ENCODE measurements at places on chromosomes 3 and 15.

- DNase-seq: no peak
Measured at GRCh38 chr3:47813551-47814177, 10.7 kb downstream of the DHX30 start.

DNA sequence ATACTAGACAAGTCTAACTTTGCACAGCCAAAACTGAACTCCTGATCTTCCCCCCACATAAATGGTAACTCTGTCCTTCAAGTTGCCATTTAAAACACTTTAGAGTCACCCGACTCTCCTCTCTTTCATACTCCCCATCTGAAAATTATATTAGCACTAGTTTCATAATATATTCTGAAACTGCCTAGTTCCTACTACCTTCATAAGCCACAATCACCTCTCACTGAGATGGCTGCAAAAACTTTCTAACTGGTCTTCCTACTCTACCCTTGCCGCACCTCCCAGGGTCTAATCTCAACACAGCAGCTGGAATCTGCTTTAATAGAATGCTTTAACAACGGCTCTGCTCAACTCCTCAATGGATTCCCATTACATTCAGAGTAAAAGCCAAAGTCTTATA is 55.0 kb downstream of the GLB1 start:
- DNase-seq: no peak

- DNase-seq: no peak
Measured at GRCh38 chr3:144059481-144059880, 87.9 kb downstream of the DIPK2A start.

DNA sequence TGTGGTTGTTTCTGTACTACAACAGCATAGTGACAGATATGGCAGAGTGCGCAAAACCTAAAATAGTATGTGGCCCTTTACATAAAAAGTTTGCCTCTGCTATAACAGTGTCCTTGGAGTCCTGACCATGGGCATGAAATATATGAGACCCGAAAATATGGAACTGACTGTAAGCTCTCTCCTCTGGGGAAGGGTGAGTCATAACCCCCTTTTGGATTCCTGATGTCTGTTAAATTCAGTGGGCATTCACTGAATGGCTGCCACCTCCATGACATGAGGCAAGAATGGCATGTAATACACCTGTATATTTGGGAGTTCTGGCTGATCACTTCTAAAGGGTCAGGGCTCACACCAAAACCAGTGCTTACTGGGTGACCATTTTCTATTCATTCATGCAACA is 6.1 kb downstream of the TBC1D2B start:
- DNase-seq: no peak

GRCh38 chr15:85763157-85763556 is 31.6 kb downstream of the KLHL25 start:
- no peak for DNase-seq

- no peak for DNase-seq
Measured at GRCh38 chr3:176566757-176567156, 630.5 kb downstream of the TBL1XR1 start.

GRCh38 chr15:58441376-58442070 is 9.7 kb downstream of the LIPC start:
- no peak for DNase-seq

DNA sequence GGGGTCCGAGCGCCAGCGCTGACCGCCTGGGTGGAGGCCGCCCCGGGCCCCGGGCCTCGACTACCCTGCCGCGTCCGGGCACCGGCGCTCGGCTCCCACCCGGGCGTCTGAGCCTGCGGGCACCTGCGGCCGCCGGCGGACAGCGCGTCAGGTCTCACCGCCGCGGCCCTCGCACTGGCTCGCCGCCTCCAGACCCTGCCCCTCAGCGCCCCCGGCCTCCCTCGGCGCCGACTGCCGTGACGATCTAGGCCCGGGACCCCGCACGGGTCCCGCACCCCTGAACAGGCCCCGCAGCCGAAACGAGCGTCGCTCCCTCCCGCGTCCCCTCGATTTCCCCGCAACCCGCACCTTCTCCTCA is 297 bp downstream of the PRC1 start:
- no peak for DNase-seq

GRCh38 chr15:43762824-43763223 is 13.9 kb downstream of the ELL3 start:
- no peak for DNase-seq

- DNase-seq: no peak
Measured at GRCh38 chr15:75790631-75791336, 52.5 kb upstream of the UBE2Q2 start.

DNA sequence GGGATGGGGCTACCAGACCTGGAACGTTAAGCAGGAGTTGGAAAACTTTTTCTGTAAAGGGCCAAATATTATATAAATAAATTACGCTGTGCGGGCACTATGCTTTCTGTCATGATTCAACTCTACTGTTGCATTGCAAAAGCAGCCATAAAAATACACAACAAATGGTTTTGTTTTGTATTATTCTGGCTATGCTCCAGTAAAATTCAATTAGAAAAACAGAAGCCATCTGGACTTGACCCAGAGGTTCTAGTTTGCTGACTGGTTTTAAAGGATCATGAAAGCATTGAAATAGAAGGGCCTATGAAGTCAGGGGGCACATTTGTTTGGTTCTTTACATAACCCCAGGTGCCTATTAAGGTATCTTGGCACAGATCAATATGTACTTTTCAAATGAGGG is 647.4 kb upstream of the LMCD1 start:
- no peak for DNase-seq

GRCh38 chr3:157104521-157104920 is 55.4 kb downstream of the CCNL1 start:
- no peak for DNase-seq

DNA sequence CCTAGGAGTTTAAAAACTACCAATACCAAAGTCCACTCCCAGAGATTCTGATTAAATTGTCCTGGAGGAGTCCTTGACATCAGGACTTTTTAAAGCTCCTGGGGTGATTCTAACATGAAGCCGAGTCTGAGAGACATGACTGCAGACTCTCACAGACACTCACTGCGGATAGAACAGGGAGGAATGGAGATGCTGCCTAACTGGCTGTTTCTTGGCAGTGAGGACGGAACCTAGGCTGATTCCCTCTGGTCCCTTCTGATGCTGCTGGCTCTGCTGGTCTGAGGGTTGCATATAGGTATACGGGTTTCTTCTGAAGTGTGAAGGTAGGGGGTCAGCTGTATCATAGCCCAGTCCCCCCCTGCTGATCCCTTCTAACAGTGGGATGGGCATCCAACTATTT is 1.3 kb upstream of the HRG start:
- DNase-seq: no peak

DNA sequence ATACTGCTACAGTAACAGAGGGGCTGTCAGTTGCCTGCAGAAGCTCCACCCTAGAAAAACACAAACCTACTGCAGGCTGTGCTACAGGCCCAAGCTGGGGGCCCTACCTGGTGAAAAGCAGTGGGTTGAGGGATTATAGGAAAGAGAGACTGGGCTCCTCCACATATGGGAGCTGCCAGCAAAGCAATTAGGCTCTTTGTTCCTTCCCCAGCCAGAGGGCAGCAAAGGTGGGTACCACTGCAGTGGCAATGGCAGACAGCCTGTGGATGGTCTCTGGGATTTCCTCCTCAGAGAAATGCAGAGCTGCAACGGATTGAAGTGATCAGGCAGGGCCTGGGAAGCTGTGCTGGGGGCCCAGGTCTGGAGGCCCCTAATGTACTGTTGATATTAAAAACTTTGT is 19.1 kb upstream of the DNAAF4 start:
- no peak for DNase-seq

DNA sequence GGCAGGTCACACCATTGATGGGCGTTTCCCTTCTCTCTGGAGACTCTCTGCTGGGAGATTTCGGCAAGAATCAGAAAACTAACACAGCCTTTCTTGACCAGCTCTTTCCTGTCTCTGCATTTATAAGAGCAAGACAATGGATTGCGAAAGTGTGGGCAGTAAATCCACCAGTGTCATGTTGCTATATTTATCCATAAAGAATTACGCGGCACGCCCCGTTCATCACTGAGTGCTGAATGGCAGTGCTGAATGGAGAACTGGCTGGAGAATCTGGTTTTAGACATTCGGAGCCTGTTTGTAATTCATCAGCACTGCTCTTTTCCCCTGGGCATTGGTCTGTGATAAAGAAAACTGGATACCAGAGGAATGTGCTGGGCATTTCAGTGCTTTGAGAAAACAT is 2.0 kb upstream of the CEMIP start:
- no peak for DNase-seq

GRCh38 chr15:90029024-90029423 is 27.9 kb downstream of the ZNF710 start:
- no peak for DNase-seq

DNA sequence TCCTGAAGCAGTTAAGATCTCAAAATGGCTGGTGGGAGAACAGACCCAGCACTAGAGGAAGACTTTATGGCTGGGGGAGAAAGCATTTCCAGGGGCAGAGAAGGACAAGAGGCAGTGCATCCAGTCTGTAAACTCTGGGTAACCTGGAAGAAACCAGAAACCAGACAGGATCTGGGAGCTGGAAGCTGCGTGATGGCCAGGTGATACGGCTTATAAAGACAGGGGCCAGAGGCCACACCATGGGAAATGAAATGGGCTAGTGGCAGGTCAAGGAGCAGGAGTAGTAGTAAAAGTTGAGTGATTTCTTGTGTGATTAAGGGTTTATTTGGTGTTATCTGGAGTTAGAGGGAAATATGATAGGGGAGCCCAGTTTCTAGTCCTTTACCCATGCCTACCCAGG is 144.7 kb upstream of the ARRDC4 start:
- no peak for DNase-seq

DNA sequence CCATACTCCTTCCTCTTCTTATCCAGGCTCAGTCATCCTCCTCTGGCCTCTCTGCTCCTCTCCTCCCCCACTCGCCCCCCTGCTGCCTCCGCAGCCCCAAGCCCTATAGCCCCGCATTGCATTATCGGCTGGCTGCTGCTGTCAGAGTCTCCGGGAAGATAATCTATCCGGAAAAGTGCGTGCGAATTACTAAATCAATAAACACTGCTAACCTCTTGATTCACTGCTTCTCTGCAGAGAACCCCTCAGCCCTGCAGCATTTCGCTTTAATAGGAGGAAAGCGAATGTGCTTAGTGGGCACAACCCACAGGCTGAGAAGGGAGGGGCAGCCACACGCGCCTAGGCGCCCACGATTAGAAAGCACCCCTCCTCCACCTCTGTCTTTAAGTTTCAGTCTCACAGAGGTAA is 167.6 kb downstream of the ABHD5 start:
- no peak for DNase-seq

DNA sequence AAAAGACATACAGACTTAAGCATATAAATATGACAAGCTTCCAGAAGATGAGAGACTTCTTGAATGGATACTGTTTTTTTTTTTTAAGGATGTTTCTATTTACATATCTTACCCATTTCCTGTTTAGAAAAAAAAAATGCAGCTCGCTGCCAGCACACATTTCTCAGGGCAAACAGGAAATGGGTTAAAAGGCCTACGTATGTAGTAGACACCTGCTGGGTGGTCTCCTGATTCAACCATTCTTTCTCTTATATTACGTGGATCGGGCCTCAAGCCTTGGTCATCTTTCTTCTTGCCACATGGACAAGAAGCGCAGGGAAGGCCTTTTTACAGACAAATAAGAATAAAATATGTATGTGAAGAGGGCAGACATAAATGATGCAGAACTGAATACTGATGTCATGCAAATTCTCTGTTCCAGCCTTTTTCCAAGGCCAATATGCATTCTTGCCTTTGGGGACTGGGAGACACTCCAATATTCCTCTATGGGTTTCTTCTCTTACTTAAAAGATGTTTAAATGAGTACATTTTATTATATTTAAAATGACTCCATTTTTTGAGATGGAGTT is 35.0 kb upstream of the TJP1 start:
- no peak for DNase-seq

DNA sequence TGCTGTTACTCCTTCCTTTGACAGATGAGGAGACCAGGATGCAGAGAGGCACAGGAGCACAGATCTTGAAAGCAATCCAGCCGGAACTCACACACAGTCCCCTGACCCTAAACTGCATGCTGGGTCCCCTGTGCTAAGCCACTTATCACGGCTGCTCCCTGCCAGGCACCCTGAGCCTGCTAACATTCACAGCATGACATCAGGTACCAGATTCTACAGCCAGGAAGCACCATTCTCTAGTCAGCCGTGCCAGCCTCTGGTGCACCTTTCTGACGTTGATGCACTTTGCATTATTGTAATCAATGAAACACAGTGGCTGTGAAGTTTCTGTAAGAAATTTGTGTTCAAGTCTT is 247.3 kb downstream of the OCA2 start:
- DNase-seq: no peak

GRCh38 chr3:56954125-56954524 is 106.3 kb upstream of the SPATA12 start:
- no peak for DNase-seq

GRCh38 chr15:71330638-71331162 is 215.4 kb downstream of the THSD4 start:
- DNase-seq: no peak

GRCh38 chr3:46299608-46300460 is 54.1 kb upstream of the CCR2 start:
- DNase-seq: no peak

- DNase-seq: peak; percentile 41
Measured at GRCh38 chr3:119227070-119227850, 13.4 kb downstream of the B4GALT4 start.

DNA sequence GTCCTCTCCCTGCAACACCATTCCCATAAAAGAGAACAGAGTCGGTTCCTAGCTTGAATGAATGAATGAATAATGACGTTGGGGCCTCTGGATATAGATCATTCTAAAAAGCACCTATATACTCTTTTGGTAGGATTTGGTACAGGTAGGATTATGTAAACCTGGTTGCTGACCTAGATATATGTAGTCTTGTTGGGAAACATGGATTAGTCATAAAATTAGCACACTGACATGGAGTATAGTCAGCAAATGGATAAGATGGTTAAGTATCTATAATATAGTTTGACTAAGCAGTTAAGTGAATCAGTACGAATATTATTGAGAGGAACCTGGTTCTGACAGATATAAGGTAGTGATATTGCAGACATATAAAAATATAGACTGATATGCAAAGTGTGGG is 142.5 kb downstream of the FILIP1L start:
- DNase-seq: no peak

GRCh38 chr3:73353649-73354217 is 271.0 kb downstream of the PDZRN3 start:
- no peak for DNase-seq

DNA sequence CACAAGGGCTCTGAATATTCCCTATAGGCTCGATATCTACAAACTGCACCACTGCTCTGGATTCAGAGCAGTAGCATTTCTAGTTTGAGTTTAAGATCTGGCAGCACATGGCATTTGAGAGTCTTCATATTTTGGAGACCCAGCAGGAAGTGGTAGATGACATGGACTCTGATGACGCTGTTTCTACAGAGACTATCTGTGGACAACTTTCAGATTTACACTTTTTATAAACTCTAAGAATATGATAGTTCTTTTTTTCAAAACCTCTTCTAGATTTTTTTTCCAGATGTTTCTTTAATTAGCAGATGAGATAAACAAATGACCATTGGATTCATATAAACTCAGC is 35.8 kb downstream of the ARMC8 start:
- no peak for DNase-seq

GRCh38 chr15:40904552-40905201 is 10.4 kb downstream of the VPS18 start:
- no peak for DNase-seq

GRCh38 chr3:48856469-48856868 is 8.8 kb upstream of the PRKAR2A start:
- no peak for DNase-seq
